ENCODE measurements at places on chromosomes 5 and 9.

- no peak for DNase-seq
These were observed 42.6 kb upstream of the NAA35 start for GRCh38 chr9:85898332-85898731.

- DNase-seq, result no peak
These were observed 112.2 kb downstream of the PIP5K1B start for GRCh38 chr9:68817079-68817875.

- no peak for DNase-seq
These were observed 66.2 kb downstream of the SIL1 start for GRCh38 chr5:139131921-139132432.

DNA sequence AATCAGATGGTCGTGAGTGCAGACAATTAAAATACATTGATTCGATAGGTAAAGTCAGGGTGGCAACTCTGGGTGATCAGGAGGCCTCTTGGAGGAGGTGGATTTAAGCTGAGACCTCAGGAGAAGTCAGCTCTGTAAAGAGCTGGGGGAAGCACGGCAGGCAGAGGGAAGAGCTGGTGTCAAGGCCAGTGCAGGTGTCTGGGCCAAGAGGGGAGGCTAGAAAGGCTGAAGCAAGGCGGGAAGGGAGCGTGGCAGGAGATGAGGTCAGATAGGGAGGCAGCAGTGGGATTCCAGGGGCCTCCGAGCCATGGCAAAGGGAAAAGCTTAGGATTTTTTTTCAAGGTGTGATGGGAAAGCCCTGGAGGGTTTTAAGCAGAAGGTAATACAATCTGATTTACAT, 178.7 kb downstream of the FSTL4 start:
- DNase-seq, result no peak

DNA sequence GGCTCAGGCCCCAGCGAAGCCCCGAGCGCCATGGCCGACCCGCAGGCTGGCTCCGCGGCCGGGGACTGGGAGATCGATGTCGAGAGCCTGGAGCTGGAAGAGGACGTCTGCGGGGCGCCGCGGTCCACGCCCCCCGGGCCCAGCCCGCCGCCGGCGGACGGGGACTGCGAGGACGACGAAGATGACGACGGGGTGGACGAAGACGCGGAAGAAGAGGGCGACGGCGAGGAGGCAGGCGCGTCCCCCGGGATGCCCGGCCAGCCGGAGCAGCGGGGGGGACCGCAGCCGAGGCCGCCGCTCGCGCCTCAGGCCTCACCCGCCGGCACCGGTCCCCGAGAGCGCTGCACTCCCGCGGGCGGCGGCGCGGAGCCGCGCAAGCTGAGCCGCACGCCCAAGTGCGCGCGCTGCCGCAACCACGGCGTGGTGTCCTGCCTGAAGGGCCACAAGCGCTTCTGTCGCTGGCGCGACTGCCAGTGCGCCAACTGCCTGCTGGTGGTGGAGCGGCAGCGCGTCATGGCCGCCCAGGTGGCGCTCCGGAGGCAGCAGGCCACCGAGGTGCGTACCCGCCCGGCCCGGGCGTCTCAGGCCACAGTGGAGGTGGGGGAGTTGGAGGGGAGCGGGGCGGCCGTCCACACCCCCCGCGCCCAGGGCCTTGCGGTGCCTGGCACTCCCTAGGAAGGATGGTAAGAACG, 1.6 kb downstream of the DMRT2 start:
- no peak for DNase-seq

DNA sequence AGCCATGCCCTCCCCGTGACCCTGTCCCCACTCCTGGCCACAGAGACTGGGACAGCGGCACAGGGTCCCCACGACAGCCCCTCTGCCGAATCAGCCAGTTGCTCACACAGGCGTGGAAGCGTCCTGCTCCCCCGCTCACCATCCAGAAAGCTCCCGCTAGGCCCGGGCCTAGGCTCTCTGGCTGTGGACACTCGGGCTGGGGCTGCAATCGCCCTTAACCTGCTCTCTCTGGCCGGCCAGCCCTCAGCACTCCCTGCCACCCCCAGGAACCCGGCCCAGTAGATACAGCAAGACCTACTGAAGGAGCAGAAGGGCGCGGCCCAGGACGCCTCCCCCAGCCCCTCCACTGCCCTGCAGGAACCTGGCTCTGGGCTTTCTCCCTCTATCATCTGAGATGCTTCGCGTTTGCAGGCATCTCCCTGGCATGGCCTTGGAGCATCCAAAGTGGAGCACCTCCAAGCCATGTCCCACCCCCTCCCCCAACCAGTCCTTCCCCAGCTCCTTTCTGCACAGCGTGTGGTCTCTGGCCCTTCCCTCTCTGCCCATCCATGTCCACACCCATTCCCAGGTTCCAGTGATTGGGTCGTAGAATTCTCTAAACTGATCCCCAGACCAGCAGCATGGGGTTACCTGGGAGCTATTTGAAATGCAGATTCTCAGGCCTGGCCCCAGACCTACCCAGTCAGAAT, 113.7 kb upstream of the LMX1B start:
- no peak for DNase-seq

GRCh38 chr5:40475561-40475960, 204.2 kb upstream of the PTGER4 start:
- DNase-seq, result no peak

DNA sequence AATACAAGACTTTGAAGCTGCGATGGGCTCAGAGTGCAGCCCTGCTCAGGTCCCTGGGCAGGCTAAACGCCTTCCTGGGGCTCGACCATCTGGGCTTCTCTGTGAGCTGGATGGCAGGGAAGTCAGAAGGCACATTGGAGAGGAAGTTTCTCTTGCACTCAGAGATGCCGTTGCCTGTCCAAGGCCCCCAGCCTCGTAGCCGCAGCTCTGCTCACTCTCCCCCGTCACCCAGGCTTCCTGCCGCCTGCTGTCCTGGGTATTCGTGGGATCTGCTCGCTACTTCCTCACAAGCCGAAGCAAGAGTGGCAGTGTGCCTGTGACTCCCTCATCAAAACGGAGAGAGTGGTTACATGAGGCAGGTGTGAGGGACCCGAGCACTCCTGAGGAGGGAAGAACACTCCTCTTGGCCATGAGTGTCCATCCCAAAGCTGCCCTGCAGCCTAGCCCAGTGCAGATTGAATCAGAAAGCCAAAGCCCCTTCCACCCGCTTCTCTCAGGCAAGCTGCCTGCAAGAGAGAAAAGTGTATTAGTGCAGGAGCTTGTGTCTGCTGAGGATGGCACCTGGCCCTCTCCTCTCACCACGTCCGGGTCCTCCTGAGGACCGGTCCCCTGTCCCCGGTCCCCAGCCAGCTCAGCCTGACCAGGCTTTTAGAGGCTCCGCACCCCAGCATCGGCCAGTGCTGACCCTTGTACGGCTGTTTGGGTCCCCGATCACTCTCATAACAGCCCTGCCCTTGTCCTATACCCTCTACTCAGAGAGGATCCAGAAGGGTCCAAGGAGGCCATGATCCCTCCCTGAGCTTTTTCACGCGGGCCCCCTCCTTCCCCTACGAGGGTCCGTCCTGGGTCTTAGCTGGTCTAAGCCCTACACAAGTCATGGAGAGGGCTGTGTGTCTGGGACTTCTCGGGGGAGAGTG, 7.3 kb downstream of the FCN2 start:
- DNase-seq, result no peak

GRCh38 chr5:110056580-110057114, 366.9 kb downstream of the MAN2A1 start:
- no peak for DNase-seq

DNA sequence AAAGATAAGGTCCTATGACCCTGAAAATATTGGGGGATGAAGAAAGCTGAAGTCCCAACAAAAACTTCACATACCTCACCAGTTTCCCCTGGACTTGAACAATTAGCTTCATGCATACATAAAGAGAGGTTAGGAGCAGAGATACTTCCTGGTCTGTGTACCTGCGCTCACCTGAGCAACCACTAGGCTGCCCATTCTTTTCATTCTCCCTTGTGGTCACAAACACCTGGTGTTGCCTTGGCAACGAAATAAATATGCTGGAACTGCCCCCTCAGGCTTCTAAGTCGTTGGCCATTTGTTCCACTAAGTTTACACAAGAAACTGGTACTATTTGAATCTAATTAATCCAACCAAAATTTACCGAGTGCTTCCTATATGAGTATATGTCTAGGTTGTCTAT, 18.1 kb downstream of the OTP start:
- DNase-seq, result no peak

GRCh38 chr9:18857334-18857733, 175.7 kb downstream of the SAXO1 start:
- no peak for DNase-seq

DNA sequence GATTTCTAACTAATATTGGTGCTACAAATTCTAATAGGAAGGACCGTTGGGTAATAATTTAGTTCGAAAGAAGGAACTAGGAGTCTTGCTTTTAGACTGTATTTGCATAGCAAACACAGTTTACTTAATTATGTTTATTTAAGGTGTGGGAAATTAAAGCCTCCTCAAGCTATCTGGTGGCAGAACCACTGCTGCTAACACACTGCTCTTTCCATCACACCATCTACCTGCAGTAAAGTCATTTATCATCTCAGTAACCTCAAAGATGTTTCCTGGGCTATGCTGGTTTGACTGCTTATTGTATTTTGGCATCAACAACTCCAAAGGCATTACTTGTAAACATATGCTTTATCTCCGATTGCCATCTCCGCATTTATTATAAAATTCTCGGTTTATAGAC, 114.3 kb downstream of the DEPDC1B start:
- DNase-seq, result no peak

DNA sequence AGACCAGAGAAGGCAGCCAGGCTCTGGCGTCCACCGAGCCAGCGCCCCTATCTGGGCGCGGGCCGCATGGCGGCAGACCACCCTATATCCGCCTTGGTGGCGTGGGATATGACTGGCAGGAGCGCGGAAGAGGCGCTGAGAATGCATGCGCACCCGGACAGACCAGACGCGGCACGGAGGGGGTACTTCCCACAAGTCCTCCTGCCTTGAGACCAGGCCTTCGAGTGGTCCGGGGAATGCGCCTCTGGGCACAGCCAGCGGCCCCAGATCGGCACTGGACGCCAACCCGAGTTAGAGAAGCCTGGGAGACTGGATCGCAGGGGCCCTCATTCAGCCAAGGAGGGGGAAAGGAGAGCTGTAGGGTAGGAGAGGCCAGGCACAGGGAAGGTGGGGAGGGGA, 2.5 kb upstream of the LMX1B start:
- DNase-seq, result no peak

DNA sequence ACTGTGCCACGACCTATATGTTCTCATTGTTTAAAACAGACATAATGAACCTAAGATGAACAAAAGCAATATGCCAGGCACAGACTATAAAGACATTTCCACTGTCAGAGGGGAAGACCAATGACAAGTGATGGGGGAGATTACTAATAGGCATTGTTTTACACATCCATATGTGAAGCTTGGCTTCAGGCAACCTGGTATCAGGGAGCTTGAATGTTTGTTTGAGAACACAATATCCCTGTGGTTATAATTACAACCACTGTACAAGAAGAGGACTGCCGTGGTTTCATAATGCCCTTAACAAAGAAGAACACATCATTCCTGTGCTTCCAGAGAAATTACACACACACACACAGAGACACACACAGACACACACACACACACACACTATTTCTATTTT, 385.7 kb downstream of the BNC2 start:
- no peak for DNase-seq

DNA sequence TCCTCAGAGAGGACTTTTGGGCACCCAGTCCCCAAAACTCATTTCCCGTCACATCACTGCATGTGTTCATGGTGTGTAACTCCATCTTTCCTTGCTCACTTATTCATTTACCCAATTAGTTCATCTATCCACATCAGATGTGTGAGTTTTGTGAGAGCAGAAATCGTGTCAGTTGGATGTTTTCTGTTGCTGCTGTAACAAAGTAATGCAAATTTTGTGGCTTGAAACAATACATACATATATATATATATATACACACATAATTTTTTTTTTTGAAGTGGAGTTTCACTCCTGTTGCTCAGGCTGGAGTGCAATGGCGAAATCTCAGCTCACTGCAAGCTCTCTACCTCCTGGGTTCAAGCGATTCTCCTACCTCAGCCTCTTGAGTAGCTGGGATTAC, 70.5 kb upstream of the BOD1 start:
- no peak for DNase-seq

GRCh38 chr9:69818750-69819345, 1.8 kb upstream of the CFAP95 start:
- DNase-seq, result no peak

GRCh38 chr5:21236104-21236503, 1248.1 kb upstream of the CDH18 start:
- no peak for DNase-seq

GRCh38 chr9:94443032-94443722, 111.7 kb upstream of the PCAT7 start:
- no peak for DNase-seq

DNA sequence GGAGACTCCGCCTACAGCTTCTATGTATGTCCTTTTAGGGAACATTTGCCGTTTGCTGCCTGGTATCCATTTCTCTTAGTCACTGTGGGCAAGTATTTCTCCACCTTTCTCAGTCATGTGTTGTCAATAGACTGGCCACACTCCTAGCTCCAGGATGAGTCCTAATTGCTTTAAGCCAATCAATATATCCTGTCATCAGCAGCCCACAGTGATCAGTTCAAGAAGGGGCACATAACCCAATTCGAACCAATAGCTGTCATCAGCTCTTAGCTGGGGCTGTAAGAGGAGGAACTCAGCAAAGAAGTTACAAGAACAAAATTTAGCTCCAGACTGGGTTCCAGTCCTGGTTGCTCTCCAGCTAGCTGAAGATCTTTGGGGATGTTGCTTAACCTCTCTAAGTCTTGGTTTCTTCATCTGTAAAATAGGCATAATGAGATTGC, 70.7 kb upstream of the MAN2A1 start:
- DNase-seq, result no peak

DNA sequence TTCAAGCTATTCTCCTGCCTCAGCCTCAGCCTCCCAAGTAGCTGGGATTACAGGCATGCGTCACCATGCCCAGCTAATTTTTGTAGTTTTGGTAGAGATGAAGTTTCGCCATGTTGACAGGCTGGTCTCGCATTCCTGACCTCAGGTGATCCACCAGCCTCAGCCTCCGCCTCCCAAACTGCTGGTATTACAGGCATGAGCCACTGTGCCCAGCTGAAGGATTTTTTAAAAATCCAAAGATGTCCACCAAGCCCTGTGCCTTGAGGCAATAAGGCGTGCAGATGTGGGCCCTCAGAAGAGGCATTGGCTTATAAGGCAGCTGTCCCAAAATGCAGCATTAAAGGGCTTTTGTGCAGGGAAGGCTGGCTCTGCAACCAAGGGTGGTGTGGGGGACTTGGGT, 10.3 kb upstream of the ZFR start:
- no peak for DNase-seq

- no peak for DNase-seq
These were observed 94.5 kb upstream of the CHD1 start for GRCh38 chr5:99023330-99023729.

- DNase-seq, result no peak
These were observed 108.1 kb upstream of the SLC27A6 start for GRCh38 chr5:128857076-128857677.

- DNase-seq, result no peak
These were observed 54.2 kb downstream of the LMNB1 start for GRCh38 chr5:126831156-126831555.

Measured in activated CD4-positive, alpha-beta T cell treated with anti-CD3 and anti-CD28 coated beads for 24 hours (primary cell).